ENCODE measurements at places on chromosomes 7 and 10.

GRCh38 chr10:17676919-17677318, 33.0 kb downstream of the STAM start:
- no peak for DNase-seq

DNA sequence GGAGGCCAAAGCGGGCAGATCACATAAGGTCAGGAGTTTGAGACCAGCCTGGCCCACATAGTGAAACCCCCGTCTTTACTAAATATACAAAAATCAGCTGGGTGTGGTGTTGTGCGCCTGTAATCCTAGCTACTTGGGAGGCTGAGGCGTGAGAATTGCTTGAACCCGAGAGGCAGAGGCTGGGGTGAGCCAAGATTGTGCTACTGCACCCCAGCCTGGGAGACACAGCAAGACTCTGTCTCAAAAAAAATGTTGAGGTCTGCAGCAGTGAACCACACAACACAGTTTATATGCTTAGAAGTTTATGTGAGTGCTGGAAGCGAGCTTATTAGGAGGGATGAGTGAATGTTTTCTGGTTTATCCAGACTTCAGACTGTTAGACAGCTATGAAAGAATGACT, 10.4 kb downstream of the LHPP start:
- no peak for DNase-seq

GRCh38 chr10:131419797-131420196, 108.3 kb upstream of the TCERG1L start:
- no peak for DNase-seq

DNA sequence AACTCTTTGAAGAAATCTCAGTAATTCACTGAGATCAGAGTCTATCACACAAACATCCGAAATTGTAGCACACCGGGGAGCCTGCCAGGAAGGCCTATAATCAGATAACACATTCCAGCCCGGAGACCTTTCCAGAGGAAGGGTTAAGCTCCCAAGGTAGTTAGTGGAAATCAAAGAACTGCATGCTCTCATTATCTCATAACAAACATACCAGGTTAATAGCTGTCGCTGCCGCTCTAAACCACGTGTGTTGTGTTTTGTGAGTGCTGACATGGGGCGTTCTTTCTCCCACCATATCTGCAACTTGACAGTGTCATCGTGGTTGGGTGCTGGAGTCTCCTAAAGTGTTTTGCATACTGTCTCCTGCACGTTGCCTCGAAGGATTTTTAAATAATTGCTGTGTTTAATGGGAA, 120.7 kb upstream of the CARD11 start:
- no peak for DNase-seq

- DNase-seq = no peak
Observed at GRCh38 chr7:19051767-19052375, 65.6 kb downstream of the TWIST1 start.

DNA sequence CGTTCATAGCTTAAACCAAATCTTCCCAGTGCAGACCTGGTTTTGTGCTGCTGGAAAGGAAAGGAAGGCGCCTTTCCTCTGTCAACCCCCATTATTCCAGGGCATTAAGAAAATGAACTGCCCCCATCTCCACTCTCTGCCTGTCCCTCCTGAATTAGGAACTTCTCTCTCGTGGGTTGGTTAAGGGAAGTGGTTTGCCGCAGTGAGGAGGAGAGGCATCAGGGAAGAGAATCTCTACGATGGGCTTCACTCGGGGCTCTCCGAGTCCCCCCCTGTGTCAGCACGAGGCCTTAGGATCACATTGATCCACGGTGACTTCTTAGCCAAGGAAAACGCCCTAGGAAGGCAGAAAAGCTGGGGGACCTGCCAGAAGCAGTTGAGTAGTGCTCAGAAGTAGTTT, 53.9 kb upstream of the LYZL2 start:
- DNase-seq = no peak

DNA sequence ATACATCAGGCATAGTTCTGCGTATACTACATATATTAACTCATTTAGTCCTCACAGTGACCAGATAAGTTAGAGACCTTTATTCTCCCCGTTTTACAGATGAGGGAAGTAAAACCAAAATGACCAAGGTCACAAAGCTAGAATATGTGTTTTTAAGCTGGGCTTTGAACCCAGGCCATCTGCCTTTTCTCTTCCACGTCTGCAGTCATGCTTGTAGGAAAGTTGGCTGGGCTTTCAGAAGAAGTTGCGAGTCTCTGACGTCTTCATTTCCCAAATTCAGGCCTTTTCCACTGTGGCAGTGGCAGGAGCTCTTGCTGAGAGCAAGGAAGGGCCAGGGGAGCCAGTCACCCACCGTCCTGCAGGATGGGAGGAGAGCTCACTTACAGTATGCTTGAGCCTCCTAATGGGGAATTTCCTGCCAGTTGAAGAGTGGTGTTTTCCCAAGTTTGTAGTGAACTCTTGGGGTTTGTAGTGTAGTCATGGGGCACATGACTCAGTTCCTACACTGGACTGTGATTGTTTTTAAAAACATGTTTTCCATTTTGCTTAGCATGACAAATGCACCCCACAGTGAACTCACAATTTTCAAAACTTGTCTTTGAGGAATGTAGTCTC, 34.2 kb downstream of the CYP17A1 start:
- DNase-seq = no peak

DNA sequence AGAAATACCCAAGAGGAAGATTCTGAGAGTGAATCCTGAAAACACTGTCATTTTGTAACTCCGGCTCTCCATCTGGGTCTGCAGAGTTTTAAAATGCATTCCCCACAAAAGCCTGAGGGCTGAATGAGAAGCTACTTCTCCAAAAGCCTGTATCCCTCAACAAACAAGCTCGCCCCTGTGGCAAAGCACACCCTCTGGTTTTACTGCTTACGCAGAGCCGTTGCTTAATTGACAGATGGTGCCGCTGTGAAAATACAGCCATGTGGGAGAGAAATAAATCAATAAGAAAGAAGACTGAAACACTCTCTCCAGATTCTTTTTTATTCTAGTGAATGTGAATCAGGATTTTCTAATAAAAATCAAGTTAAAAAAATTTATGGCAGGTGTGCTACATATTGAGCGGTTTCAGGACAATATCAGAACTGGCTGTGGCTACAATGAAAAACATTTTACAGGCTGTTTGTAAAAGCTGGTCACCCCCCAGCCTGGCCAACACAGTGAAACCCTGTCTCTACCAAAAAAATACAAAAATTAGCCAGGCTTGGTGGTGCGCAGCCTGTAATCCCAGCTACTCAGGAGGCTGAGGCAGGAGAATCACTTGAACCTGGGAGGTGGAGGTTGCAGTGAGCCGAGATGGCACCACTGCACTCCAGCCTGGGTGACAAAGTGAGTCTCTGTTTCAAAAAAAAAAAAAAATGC, 32.5 kb downstream of the C7orf33 start:
- DNase-seq = no peak

DNA sequence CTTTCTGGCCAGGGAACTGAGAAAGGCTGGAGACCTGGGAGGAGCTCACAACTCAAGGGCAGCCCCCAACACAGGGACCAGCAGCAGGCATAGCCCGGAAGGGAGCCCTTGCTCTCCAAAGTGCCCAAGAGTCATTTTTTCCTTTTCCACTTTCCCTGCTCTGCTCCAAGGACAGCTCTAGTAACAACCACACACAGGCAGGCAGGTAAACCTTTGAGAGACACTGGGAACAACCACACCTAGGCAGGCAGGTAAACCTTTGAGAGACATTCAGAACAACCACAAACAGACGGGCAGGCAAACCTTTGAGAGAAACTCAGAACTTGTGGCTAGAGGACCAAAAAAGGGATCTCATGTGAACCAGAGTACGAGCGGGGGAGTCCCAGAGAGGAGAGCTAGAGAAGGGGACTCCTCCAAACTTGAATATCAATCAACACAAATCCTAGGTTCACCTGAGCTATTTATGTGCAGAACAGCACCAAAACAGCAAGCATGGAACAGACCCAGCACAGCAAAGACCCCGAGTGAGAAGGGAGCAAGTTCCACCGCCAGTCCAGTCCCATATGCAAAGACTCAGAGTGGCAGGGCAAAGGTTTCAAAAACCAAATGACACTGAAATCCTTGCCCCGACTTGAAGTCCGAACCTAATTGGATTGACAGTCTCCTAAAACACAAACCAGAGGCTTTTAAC, 33.6 kb upstream of the GUSB start:
- DNase-seq = no peak

- DNase-seq = no peak
Observed at GRCh38 chr7:6156734-6157133, 115.7 kb downstream of the CYTH3 start.

- no peak for DNase-seq
Observed at GRCh38 chr7:47095946-47096345, 486.0 kb downstream of the TNS3 start.

DNA sequence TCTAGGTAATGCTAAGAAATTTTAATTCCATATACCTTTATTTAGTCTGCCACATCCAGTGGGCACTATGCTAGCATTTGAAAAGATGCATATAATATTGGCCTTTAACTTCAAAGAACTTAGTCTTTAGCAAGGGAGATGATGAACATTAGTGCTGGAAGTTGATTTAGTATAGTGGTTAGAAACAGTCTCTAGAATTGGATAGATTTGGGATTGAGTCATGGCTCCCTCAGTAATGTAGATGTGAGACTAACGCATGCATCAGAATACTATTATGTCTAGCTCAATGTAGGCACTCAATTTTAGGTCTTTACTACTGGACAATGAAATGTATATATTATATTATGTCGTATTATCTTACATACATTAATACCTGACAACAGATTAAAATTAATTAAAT, 5.8 kb downstream of the DKK1 start:
- DNase-seq = no peak
